ENCODE measurements at places on chromosomes 12 and 14.

GRCh38 chr14:89088530-89088929, 264.1 kb downstream of the TTC8 start:
- no peak for DNase-seq

DNA sequence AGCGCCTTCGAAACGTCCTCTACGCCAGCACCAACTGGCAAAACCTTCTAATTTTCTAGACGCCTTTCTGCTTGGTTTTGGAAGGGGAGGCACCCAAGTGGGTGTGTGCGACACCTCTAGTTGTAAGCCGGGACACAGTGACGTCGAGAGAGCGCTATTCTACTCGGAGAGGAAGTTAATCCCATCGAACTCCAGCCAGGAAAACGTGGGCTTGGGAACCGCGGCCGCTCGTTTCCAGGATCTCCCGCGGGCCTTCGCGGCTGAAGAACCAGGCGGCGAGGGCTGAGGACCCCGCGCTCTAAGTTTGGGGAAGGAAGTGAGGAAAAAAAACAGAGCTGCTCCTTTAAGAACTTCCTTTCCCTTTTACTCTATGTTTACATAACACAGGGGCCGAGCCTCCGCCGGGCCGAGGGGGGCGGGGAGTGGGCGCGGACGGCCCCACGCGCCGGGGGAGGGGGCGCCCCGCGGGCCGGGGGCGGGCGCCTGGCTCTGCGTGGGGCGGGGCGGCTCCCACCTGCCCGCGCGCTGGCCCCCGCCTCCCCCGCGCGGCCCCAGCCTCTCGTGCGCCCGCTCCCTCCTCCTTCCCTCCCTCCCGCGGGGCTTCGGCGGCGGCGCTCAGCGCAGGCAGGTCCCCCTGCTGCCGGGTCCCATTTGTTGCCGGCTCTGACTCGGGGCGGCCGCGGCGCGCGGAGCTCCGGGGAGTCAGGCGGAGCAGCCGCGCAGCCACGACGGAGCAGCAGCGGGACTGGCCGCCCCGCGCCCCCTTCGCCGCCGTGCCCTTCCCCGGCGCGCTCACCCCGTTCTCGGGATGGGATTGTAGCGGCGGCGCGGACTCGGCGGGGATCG, at the start of gene PELI2:
Gene PELI2, plus strand, starts transcription at position 647 of the 846 bp plus-strand sequence. CDS start 250 bp downstream, outside the sequence.
- DNase-seq = peak; percentile 68

DNA sequence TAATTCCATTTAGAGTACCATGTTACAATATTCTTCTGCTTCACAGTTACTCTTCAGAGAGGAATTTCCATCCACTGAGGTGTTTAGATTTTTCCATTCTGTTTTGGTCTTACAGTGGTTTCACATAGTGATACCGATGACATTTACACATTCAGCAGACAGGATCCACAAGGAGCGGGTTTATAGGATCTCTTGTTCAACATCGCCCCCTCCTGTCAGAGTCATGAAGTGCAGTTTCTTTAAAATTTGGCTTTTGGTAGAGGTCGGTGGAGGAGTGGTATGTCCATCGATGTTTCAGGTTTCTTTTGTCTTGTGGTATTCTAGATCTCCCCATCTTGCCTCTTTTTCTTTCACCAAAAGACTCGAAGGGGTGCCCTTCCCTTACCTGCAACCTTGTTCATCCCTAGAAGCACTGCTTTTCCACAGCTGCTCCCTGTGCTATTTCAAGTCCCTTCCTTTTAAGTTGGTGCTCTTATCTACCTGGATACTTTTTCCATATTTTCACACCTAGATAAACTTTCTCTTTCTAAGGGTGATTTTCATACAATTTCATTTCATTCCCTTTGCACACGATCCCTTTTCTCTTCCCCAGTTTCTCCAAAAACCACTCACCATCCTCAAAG, 181.3 kb downstream of the ITPR2 start:
- DNase-seq = peak; percentile 80

DNA sequence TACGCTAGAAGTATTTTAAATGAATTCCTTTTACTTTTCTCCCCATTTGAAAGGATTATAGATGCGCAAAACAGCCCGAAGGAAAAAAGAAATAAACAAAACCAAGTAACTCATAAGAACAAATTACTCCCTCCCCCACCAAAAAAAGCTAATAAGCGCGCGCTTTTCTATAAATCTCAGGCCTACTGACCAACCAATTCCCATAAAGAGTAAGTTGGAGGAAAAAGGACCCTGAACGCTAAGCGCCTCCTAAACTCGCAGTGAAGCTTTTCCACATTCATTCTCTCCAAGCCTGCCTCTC, 588 bp downstream of the MBIP start:
- no peak for DNase-seq

DNA sequence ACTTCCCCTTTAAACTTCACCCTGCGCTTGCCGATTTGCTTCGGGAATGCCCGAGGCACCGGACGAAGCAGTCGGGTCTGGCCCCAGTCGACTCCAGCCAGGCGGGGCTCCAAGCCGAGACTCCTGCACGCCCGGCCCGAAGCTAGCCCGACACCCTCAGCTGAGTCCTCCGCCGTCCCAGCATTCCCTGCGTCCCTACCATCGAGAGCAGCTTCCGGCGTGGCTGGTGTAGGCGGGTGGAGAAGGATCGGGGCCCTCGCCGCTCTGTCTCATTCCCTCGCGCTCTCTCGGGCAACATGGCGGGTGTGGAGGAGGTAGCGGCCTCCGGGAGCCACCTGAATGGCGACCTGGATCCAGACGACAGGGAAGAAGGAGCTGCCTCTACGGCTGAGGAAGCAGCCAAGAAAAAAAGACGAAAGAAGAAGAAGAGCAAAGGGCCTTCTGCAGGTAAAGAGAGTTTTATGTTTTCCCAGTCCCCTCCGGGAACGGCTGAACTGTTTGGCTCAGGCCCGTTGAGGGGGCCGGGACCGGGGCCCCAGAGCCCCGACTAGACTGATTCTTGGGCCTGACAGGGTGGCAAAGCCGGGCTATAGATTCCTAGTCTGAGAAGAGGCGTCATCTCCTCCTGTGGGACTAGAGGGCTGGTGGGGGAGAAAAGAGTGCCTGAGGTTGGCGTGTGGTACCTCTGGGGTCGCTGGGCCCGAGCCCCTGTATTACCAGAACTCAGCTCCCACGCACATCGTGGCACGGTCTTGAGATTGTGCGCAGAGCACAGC, at the start of gene METAP2:
Gene METAP2, plus strand, starts transcription at position 269 of the 776 bp plus-strand sequence. Its CDS starts 28 bp downstream, at position 297.
- DNase-seq = peak; percentile 96

All from cardiac fibroblast (primary cell).